ENCODE measurements at places on chromosomes 6 and 20.

DNA sequence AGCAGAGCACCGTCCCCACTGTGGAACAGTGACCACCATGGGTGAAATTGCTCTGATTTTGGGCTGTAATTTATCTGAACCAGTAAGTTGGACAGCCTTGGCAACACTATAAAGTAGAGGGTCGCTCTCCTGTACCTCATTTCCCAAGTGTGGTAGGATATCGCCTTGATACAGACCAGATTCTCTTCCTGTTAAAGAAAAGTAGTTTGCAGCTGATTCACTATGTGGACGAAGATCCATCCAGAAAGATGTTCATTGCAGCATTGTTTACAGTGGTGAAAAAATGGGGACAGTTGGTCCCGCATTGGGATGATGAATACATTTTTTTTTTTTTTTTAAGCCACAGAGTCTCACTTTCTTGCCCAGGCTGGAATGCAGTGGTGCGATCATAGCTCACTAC lies 74.3 kb downstream of the SLX4IP start:
- DNase-seq: no peak

DNA sequence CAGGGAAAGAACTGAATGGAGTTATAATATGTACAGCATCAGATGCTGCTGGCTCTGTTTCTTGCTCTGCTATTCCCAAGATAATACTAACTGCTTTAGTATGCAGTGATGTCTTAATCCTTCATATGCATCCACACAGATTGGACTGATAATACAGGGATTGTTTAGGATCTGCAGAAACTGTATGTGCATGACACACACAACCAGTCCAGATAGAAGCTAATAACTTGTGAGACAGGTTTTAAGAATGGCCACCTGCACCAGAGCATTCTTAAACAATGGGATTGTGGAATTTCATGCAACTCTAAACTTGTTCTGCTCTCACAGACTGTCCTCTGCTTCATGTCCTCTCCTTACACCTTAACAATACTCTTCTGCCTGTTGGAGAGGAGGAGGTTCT lies 90.9 kb downstream of the SPTLC3 start:
- DNase-seq: no peak

DNA sequence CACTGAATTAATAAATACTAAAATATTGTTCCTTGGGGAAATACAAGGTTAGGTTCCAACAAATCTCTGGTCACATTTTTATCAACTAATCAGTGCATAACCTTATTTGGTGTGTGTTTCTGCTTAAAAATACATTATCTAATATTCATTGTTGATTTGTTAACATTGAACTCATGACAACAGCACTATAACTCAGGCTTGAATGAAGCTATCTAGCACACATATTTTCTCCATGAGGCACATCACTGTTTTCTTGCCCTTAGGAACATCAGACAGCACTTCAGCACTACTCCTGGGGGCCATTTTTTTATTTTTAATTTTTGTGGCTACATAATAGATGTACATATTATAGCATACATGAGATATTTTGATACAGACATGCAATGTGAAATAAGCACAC lies 277.2 kb upstream of the NT5E start:
- no peak for DNase-seq

DNA sequence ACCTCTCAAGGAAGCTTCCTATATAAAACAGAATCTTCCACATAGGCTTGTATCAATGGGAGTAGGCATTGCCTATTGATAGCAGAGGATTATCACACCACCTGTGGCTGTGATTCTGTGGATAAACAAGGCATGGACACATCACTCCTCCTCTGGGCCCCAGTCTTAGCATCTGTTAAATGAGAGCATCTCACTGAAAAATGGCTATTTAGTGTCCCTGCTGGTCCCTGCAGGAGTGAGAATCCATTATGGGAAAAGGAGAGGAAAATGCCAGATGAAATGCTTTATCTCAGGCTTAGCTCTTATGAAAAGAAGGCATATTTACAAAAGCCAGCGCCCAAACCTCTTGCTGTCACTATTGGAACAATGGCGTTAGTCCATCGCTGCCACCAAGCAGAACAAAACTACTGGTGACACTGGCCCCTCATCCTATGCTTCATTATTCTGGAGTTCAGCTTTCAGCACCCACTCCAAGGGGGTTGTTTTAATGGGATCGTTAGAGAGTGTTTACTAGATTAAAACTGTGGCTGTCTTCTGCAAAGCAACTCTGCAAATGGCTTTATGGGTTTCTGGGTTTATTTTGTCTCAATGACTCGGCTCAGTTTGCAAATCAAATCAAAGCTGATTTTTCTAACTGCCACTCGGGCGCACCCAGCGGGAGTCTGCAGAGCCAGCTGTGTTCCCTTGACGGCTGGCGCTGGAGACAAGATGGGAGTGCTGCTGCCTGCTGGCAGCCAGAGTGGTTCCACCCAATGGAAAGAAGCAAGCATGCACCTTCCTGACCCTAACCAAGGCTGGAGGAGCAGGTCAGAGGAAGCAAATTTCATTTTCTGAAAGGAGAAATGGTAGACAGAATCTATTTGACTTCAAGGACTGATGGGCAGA lies 658.8 kb upstream of the CHD6 start:
- DNase-seq: no peak

GRCh38 chr6:47241742-47242482 lies 67.8 kb downstream of the TNFRSF21 start:
- DNase-seq: no peak

GRCh38 chr6:125254321-125254720 lies 47.4 kb downstream of the HDDC2 start:
- DNase-seq: no peak

Data from stimulated activated CD4-positive, alpha-beta T cell treated with anti-CD3 and anti-CD28 coated beads, Interleukin-1b, Interleukin-23, amount 100 ng/mL, for 1 hour (primary cell).